ENCODE measurements at places on chromosomes 6 and 20. TPM values are rescaled to one million over a fixed set of nuclear protein-coding genes. Genes with fewer than 3 reads are reported as not detected.

The TMEM244 gene
- total RNA-seq, result not detected

The GABRR1 gene
- not detected for total RNA-seq

The SCRT2 gene
- under 0.01 TPM for total RNA-seq

- no peak overlapping the region for H3K27ac ChIP-seq
- no peak overlapping the region for H3K4me3 ChIP-seq
- no peak for DNase-seq
- H3K27me3 ChIP-seq, result peaks cover 5% of the 10 kb centered on the region
- no peaks in the 10 kb centered on the region for H3K4me1 ChIP-seq
Measured at GRCh38 chr20:56755201-56755600, 126.1 kb downstream of the TFAP2C start.

- H3K27ac ChIP-seq, result peak overlapping the region; percentile 40
- no peaks in the 10 kb centered on the region for H3K36me3 ChIP-seq
- no peaks in the 10 kb centered on the region for H3K4me1 ChIP-seq
- no peaks in the 10 kb centered on the region for H3K27me3 ChIP-seq
Measured at GRCh38 chr6:165615636-165616035, 47.4 kb downstream of the PDE10A start.

- H3K4me3 ChIP-seq, result no peak overlapping the region
- no peak for DNase-seq
- H3K4me1 ChIP-seq, result peaks cover 73% of the 10 kb centered on the region
- peak overlapping the region; percentile 80 for H3K27ac ChIP-seq
Measured at GRCh38 chr6:142870787-142871415, 74.1 kb downstream of the HIVEP2 start.

GRCh38 chr20:57393321-57394120 is 2.3 kb downstream of the RBM38 start:
- H3K27ac ChIP-seq, result no peak overlapping the region
- peak; percentile 70 for DNase-seq
- H3K4me3 ChIP-seq, result no peak overlapping the region
- H3K4me1 ChIP-seq, result peaks cover 38% of the 10 kb centered on the region

GRCh38 chr20:3188823-3189413 is 15.6 kb downstream of the DDRGK1 start:
- H3K36me3 ChIP-seq, result peaks cover 19% of the 10 kb centered on the region
- no peak overlapping the region for H3K27ac ChIP-seq
- DNase-seq, result no peak
- no peaks in the 10 kb centered on the region for H3K4me1 ChIP-seq
- H3K27me3 ChIP-seq, result no peaks in the 10 kb centered on the region

DNA sequence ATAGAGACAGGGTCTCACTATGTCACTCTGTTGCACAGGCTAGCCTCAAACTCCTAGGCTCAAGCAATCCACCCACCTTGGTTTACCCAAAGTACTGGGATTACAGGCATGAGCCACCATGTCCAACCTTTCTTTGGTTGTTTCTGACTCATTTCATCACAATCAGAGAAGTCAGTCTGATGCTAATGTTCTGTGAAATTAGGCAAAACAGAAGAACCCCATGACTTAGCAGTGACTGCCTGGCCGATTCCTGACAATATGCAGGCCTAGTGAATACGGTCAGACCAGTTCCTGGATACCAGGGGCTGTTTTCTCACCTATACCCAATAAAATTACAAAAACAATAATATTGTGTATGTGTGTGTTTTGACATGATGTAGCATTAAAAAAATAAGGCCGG is 58.8 kb upstream of the BTN3A2 start:
- H3K4me3 ChIP-seq, result no peak overlapping the region
- no peak overlapping the region for H3K27ac ChIP-seq
- no peak for DNase-seq
- no peaks in the 10 kb centered on the region for H3K36me3 ChIP-seq
- peaks cover under 1% of the 10 kb centered on the region for H3K27me3 ChIP-seq
- H3K4me1 ChIP-seq, result no peaks in the 10 kb centered on the region

Measured in body of pancreas (tissue), 4 donors.